Ovary (tissue), 10 donors: ENCODE measurements at places on chromosomes 11 and 22. TPM values are rescaled to one million over a fixed set of nuclear protein-coding genes. Genes with fewer than 3 reads are reported as not detected.

DNA sequence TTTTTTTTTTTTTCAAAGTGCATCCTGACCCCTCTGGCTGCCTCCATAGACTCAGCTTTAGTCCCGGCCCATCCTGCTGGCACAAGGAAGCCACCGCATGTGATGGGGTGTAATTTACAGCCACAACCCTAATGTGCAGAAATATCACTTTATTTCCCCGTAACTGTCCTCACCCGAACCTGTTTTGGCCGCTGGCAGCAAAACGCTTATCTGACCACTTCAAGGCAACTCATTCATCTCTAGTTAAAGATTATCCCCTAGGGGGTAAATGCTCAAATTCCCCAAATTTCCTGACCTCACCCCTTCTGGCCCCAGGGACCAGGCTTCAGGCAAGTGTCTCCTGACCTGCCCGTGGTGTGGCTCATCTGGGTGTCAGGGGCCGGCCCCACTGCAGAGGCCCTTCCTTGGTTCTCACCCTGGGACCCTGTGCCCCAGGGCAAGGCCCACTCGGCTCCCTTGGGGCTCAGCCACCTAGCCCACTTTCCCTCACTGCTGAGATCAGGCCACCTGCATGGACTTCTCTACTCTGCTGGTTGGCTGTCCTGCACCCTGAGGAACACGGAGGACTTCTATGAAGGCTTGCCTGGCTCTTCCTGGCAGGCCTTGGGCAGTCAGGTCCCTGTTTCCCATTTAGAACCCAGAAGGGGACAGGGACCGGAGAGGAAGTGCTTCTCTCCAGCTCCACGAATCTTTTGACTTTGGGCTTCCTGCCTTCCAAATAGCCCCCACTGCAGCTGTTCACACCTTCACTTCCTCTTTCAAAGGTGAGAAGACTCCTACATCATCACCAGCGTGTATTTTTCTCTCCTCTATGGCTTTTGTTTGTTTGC, 53.3 kb downstream of the WNT11 start:
- DNase-seq, result no peak

DNA sequence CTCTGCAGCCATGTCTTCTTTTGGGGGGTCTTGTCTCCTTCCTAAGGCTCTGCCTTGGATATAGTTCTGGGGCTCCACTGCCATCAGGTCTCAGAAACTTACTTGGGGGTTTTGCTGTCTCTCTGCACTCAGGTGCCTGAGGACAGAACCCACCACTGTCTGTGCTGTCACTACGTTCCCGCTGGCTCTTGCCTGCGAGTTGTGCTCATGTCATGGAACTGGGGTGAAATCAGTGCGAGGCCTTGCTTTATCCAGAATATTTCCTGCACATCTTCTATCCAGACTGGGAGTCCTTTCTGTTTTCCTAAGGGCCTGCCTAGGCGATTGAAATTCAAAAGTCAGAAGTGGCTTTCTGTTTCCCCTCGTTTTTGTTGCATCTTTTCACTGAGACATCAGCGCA, 6.6 kb upstream of the USP2 start:
- DNase-seq, result no peak

DNA sequence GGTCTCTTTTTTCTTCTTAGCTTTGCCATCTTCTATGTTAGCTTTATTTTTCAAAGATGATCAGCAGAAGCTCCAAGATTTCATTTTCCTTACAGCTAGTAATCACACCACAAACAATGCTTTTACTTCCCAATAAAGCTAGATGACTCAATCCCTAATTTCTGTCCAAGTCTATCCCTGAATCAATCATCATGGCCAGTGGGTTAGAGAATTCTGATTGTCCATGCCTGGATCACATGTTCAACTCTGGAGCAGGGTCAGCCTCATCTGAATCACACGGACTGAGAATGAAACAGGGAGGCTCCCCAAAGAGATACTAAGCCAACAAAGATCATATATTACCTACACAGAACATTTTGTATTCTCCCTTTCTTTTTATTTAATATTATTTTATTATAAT, 79.6 kb downstream of the BBOX1 start:
- no peak for DNase-seq

- DNase-seq, result no peak
These were observed 29.0 kb downstream of the PI4KA start for GRCh38 chr22:20829491-20830134.

Gene OR6A2
- total RNA-seq, result 0.17 TPM

Gene PPFIBP2
- 20.6 TPM for total RNA-seq
